Cortex of kidney (tissue), 1 donor: ENCODE measurements at places on chromosomes 5 and 9.

- DNase-seq = no peak
These were observed 90.3 kb downstream of the ZNF474 start for GRCh38 chr5:122219436-122220166.

- DNase-seq = no peak
These were observed 52.1 kb upstream of the NFIB start for GRCh38 chr9:14366076-14366475.

DNA sequence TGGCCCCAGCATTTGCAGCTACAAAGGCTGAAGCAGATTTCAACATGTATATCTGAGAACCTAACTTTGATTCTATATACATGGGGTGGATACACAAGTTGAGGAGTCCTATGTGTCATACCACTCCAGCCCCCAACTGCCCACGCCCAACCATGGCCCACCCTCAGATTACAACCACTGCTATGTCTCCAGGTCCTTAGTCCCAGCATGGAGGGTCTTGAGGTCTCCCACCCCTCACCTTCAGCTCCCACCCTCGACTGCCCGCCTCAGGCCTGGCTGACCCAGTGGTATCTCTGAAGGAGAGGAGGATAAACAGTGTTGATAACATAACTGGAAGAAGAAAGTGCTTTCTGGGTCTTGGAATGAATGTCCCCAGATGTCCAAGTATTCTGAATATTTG lies 8.2 kb downstream of the SOWAHA start:
- no peak for DNase-seq

GRCh38 chr9:134379831-134380365 lies 53.6 kb downstream of the RXRA start:
- DNase-seq = no peak

- DNase-seq = no peak
These were observed 19.8 kb downstream of the TRIP13 start for GRCh38 chr5:912280-913091.

DNA sequence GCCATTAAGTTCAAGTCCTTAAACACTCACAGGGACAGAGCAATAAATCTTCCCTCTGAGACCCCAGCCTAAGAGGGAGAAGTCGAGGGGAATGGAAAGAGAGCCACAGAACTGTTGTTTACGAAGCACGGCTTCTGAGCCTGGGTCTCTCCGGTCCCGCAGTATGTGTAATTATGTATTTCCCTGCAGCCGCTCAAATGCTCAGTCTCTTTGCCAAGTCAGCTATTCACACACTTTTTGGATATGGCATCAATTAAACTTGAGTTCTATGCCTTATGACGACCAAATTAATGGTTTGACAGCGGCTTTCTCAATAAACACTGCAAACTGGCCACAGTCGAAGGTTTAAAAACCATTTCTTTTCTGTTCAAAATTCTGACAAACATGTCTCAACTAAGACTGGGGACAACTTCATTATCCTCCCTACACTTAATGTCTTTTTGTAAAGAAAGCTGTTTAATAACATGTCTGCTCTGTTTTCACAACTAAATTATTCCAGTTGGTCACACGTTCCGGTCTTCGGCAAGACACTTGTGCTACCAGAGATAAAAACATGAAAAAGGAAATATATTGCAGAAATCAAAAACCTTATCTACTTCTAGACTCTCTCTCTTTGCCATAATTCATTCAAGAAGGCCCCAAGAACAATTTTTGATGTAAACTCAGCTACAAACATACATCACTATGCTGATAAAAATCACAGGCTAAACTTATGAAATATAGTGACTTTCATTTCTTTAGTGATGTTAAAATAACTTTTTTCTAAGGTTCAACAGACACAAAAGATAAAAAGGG lies 203.2 kb downstream of the GAPVD1 start:
- no peak for DNase-seq
